ENCODE measurements at places on chromosomes 16 and 17.
A peak's percentile ranks its signal among the peaks of the same experiment; 100 is the strongest.

DNA sequence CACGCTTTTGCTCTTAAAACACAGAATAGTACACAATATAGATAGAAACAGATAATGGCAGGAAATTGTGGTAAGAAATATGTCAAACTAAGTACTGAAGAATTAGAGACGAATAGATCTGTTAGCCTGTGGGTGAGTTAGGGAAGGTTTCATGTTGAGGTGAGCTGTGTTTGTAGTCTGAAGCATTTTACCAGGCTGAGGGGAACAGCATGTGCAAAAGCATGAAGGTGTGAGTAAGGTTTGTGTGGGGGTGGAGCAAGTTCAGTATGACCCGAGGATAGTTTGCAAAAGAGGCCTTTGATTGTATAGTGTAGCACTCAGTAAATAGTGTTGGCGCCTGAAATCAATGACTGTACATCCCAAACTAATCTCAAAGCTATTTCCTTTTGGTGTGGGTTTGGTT, 13.8 kb downstream of the IGSF6 start:
- no peaks in the 10 kb centered on the region for H3K27me3 ChIP-seq
- no peak overlapping the region for H3K4me3 ChIP-seq
- peak overlapping the region; percentile 10 for H3K27ac ChIP-seq
- no peaks in the 10 kb centered on the region for H3K36me3 ChIP-seq

DNA sequence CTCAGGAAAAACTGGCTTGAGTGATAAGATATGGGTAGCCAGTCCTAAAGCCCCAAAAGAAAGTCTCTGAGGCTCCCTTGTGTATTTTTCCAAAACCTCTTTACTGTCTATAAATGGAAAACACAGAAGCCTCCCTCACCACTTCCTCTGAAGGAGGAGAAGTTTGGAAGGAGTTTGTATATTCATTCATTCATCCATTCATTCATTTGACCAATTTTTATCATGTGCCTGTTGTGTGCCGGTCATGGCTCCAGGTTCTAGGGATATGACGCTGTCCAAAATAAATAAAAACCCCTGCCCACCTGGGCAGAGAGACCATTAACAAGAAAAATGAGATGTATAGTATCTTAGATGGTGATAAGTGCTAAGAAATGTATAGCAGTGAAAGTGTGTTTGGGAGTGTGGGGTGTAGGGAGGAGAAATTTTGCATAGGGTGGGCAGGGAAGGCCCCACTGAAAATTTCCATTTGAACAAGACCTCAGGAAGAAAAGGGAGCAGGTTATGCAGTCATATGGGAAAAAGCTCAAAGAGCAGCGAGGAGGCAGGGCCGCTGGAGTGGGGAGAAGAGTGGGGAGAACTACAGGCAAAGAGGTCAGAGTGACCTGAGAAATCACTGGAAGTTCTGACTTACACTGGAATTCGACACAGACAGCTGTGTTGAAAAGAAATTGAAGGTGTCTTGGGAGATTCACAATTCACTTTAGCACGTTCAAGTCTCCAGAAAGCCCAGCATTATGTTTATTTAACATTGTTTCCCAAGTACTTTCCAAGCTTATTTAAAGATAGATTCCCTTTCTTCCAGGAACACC, 6.1 kb upstream of the WIPI1 start:
- H3K4me1 ChIP-seq, result peaks cover 60% of the 10 kb centered on the region
- peak overlapping the region; percentile 60 for H3K4me3 ChIP-seq
- no peak for DNase-seq
- H3K27me3 ChIP-seq, result peaks cover 11% of the 10 kb centered on the region

DNA sequence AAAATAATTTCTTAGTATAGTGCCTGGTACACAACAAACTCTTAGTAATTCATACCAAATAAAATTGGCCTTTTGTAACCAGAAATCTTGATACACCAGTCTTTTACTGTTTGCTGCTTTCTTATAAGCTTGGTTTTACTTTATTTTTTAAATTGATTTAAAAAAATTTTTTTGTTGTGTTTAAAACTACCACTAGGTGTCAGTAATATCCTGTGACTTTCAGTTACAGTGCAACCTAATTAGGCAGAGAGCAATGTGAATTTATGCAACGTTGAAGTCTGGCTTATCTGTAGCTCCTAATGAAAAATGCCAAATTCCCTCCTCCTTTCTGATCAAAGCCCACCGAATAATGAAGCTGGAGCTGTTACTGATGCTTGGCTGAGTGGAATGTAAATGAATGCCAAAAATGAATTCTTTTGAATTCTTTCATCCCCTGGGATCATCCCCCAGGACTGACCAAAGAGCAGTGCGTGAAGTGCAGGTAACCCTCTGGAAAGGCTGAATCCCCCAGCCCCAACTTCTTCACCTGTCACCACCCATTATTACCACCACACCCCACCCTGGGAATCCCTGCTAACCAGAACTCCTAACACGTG, 3.8 kb downstream of the ERCC4 start:
- H3K36me3 ChIP-seq, result peaks cover 2% of the 10 kb centered on the region
- DNase-seq, result no peak
- no peaks in the 10 kb centered on the region for H3K27me3 ChIP-seq
- H3K4me1 ChIP-seq, result peaks cover 40% of the 10 kb centered on the region
- no peak overlapping the region for H3K4me3 ChIP-seq

- H3K4me1 ChIP-seq, result peaks cover 37% of the 10 kb centered on the region
- no peaks in the 10 kb centered on the region for H3K27me3 ChIP-seq
- no peak for DNase-seq
- no peak overlapping the region for H3K27ac ChIP-seq
These were observed 1.9 kb upstream of the SNAI3 start for GRCh38 chr16:88688013-88688778.

GRCh38 chr17:15945527-15946191, 729 bp downstream of the ADORA2B start:
- H3K27ac ChIP-seq, result no peak overlapping the region
- peak overlapping the region; percentile 82 for H3K4me3 ChIP-seq
- peaks cover 48% of the 10 kb centered on the region for H3K27me3 ChIP-seq

GRCh38 chr17:3447625-3448024, 14.0 kb upstream of the OR1E2 start:
- H3K4me1 ChIP-seq, result no peaks in the 10 kb centered on the region
- H3K4me3 ChIP-seq, result no peak overlapping the region
- DNase-seq, result no peak
- H3K27me3 ChIP-seq, result peaks cover 10% of the 10 kb centered on the region

- DNase-seq, result no peak
- H3K27me3 ChIP-seq, result no peaks in the 10 kb centered on the region
- no peaks in the 10 kb centered on the region for H3K4me1 ChIP-seq
These were observed 171.6 kb downstream of the SHISA6 start for GRCh38 chr17:11412654-11413053.

- DNase-seq, result no peak
- H3K27ac ChIP-seq, result no peak overlapping the region
- H3K4me1 ChIP-seq, result peaks cover 9% of the 10 kb centered on the region
- H3K4me3 ChIP-seq, result no peak overlapping the region
These were observed 553 bp downstream of the RHBDL1 start for GRCh38 chr16:675884-676564.

DNA sequence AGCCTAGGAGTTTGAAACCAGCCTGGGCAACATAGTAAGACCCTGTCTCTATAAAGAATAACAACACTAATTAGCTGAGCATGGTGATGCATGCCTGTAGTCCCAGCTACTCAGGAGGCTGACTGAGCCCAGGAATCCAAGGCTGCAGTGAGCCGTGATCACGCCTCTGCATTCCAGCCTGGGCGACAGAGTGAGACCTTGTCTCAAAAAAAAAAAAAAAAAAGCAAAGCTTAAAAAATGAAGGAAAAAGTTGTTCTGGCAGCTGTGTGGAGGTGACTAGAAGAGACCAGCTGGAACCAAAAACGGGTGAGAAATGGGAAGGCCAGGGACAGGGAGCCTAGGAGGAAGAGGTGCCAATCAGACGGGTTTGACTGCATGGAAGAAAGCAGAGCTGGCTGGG, 4.2 kb downstream of the BCL7C start:
- H3K27me3 ChIP-seq, result no peaks in the 10 kb centered on the region
- peaks cover 28% of the 10 kb centered on the region for H3K4me1 ChIP-seq
- peaks cover 18% of the 10 kb centered on the region for H3K36me3 ChIP-seq
- H3K27ac ChIP-seq, result peak overlapping the region; percentile 85

GRCh38 chr16:54935266-54935968, 4.8 kb downstream of the IRX5 start:
- no peak overlapping the region for H3K4me3 ChIP-seq
- DNase-seq, result no peak
- H3K36me3 ChIP-seq, result peaks cover 7% of the 10 kb centered on the region

DNA sequence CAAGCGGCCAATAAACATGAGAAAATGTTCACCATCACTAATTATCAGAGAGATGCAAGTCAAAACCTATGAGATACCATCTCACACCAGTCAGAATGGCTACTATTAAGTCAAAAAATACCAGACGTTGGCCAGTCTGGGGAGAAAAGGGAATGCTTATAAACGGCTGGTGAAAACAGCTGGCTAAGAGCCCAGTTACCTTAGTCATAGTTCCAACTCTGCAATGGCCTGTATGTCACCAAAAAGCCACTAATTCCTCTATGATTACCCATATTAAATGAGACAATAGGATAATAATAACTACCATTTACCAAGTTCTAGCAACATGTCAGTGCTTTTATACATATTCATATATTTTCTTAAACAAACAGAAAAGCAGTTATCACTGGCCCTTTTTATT, 42.9 kb upstream of the CDRT4 start:
- no peak overlapping the region for H3K4me3 ChIP-seq
- no peak overlapping the region for H3K27ac ChIP-seq
- H3K27me3 ChIP-seq, result no peaks in the 10 kb centered on the region

DNA sequence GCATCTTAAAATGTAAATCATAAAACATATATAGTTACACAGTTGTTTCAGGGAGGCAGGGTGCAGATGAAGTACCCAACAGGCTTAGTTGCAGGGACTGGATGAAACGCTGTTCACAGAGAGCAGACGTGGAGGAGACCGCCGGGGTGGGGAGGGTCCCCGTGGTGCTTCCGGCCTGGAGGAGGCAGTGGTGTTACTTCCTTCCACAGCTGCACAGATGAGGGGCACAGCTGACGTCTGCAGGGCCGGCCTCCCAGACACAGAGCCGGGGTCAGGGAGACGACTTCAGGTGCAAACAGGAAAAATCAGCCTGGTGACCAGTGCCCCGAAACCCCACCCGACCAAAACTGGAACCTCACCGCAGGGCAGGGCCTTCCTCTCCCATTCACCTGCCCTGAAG, 17.1 kb downstream of the SPIRE2 start:
- DNase-seq, result no peak
- no peak overlapping the region for H3K27ac ChIP-seq
- H3K27me3 ChIP-seq, result no peaks in the 10 kb centered on the region
- H3K4me1 ChIP-seq, result peaks cover 34% of the 10 kb centered on the region
- no peaks in the 10 kb centered on the region for H3K36me3 ChIP-seq
- H3K4me3 ChIP-seq, result peak overlapping the region; percentile 15

GRCh38 chr17:7063518-7064094, 16.4 kb downstream of the CLEC10A start:
- H3K4me3 ChIP-seq, result no peak overlapping the region
- no peak overlapping the region for H3K27ac ChIP-seq
- peaks cover 27% of the 10 kb centered on the region for H3K27me3 ChIP-seq
- DNase-seq, result no peak

DNA sequence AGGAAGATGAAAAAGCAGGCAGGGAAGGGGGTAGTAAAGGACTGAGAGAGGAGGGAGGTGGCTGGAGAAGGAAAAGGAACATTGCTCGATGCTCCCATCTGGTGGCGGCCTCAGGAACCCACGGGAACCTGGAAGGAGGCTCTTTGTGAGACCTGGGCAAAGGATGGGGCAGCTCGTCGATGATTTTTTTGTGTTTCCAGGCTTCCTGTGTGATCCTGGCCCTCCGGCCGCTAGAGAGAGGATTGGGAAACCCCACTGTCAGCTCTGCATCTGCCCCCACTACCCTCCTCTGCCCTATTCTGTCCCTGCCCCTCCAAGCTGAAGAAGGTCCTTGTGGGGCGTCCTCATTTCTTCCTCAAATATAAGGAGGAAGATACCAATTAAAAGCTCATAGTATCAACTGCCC, 6.6 kb downstream of the WFIKKN2 start:
- H3K27me3 ChIP-seq, result no peaks in the 10 kb centered on the region
- H3K4me1 ChIP-seq, result no peaks in the 10 kb centered on the region
- no peaks in the 10 kb centered on the region for H3K36me3 ChIP-seq
- no peak overlapping the region for H3K4me3 ChIP-seq
- no peak overlapping the region for H3K27ac ChIP-seq

GRCh38 chr16:88634994-88635670, 3.2 kb upstream of the IL17C start:
- peaks cover 45% of the 10 kb centered on the region for H3K4me1 ChIP-seq
- peaks cover 2% of the 10 kb centered on the region for H3K36me3 ChIP-seq
- DNase-seq, result no peak
- peaks cover 19% of the 10 kb centered on the region for H3K27me3 ChIP-seq
- H3K4me3 ChIP-seq, result peak overlapping the region; percentile 80

DNA sequence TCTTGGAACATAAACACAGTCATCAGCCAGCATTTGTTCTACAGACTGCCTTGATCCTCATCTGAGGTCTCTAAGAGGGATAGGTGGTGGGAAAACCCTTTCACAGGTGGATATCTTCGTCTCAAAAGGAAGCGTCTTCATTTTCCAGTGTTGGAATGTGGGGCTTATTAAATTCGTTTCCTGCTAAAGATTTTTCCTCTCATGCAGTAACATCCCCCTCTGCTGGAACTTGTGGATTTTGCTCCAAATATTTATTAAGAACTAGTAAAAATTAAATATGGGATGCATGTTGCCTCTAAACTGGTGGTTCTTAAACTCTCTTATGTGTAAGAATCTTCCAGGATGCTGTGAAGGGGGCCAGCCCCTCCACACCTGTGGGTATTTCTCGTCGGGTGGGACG, 20.1 kb upstream of the MLYCD start:
- H3K27ac ChIP-seq, result no peak overlapping the region
- no peak for DNase-seq
- H3K4me3 ChIP-seq, result no peak overlapping the region
- peaks cover 18% of the 10 kb centered on the region for H3K27me3 ChIP-seq
- no peaks in the 10 kb centered on the region for H3K4me1 ChIP-seq

DNA sequence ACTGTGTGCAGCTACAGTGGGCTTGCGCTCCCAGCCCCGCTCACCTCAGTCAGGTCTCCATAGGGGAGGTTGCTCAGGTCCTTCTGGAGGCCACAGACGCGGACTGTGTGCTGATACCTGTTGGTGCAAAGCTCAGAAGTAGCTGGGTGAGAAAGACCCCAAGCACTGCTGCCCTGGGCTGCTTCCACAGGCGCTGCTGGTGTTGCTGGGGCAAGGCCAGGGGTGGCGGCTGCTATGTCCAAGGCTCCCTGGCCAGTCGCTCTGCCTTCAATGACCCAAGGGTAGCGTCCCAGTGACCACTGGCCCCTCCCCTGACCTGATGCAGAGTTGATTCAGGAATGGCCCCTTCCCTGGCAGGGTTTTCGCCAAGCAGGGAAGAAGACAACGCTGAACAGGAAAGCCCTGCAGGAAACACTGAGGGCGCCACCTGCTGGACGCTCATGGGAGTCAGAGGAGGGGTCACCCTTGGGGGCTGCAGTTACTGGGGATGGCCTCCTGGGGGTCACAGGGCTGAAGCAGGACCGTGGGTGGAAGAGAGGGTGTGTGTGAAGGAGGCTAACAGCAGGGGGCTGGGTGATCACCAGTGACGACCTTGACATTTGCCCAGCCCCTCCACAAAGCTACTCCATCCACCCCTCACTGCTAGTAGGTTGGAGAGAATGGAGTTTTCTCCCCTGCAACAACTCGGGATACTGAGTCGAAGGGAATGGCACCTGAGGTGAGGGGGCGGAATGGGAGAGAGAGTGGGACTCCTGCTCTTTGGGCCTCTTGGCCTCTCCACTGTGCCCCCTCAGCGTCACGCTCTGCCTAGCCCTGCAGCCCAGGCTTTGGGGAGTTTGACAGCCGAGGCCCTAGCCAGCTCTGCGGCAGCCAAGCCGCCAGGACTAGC, 38.3 kb downstream of the ABCC12 start:
- H3K4me3 ChIP-seq, result no peak overlapping the region
- H3K27me3 ChIP-seq, result peaks cover 35% of the 10 kb centered on the region
- no peak overlapping the region for H3K27ac ChIP-seq
- peaks cover 5% of the 10 kb centered on the region for H3K4me1 ChIP-seq

GRCh38 chr16:23131436-23131835, 17.8 kb downstream of the USP31 start:
- H3K27me3 ChIP-seq, result no peaks in the 10 kb centered on the region
- H3K4me1 ChIP-seq, result peaks cover 19% of the 10 kb centered on the region
- peaks cover 6% of the 10 kb centered on the region for H3K36me3 ChIP-seq
- no peak overlapping the region for H3K27ac ChIP-seq
- no peak for DNase-seq
